ENCODE measurements at places on chromosomes 11 and 22.

DNA sequence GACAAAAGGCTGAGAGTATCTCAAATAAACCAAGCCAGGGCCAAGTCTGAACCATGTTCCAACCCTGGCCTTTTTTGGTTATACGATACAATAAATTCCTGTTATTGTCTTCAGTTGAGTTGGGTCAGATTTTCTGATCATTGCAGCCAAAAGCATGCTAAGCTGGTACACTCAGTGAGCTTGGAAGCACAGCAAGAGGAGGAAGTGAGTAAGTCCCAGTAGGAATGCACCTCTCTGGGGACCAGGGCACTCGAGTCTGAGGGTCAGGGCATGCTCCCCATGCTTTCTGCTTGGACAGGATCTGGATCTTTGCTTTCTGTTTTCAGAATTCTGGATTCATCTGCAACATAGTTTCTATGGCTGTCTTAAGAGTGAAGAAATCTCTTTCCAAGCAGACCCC is 73.1 kb downstream of the TMPRSS5 start:
- no peaks in the 10 kb centered on the region for H3K4me1 ChIP-seq
- no peak overlapping the region for H3K27ac ChIP-seq
- no peaks in the 10 kb centered on the region for H3K27me3 ChIP-seq
- DNase-seq: no peak
- H3K36me3 ChIP-seq: no peaks in the 10 kb centered on the region

GRCh38 chr11:64959498-64959897 is 12.4 kb downstream of the MAJIN start:
- H3K27ac ChIP-seq: no peak overlapping the region
- H3K4me3 ChIP-seq: no peak overlapping the region

GRCh38 chr22:19770349-19771220 is 10.0 kb downstream of the TBX1 start:
- H3K27me3 ChIP-seq: peaks cover 67% of the 10 kb centered on the region
- DNase-seq: no peak

- no peaks in the 10 kb centered on the region for H3K4me1 ChIP-seq
- no peaks in the 10 kb centered on the region for H3K36me3 ChIP-seq
- no peaks in the 10 kb centered on the region for H3K27me3 ChIP-seq
Measured at GRCh38 chr11:111652184-111652583, 49.9 kb downstream of the SIK2 start.

GRCh38 chr11:30435488-30435887 is 112.6 kb downstream of the ARL14EP start:
- no peak overlapping the region for H3K4me3 ChIP-seq
- H3K27me3 ChIP-seq: no peaks in the 10 kb centered on the region
- no peaks in the 10 kb centered on the region for H3K36me3 ChIP-seq
- no peak for DNase-seq
- no peak overlapping the region for H3K27ac ChIP-seq
- no peaks in the 10 kb centered on the region for H3K4me1 ChIP-seq

- H3K36me3 ChIP-seq: no peaks in the 10 kb centered on the region
- no peaks in the 10 kb centered on the region for H3K27me3 ChIP-seq
- DNase-seq: no peak
Measured at GRCh38 chr11:130471731-130472433, 23.4 kb downstream of the ADAMTS15 start.

DNA sequence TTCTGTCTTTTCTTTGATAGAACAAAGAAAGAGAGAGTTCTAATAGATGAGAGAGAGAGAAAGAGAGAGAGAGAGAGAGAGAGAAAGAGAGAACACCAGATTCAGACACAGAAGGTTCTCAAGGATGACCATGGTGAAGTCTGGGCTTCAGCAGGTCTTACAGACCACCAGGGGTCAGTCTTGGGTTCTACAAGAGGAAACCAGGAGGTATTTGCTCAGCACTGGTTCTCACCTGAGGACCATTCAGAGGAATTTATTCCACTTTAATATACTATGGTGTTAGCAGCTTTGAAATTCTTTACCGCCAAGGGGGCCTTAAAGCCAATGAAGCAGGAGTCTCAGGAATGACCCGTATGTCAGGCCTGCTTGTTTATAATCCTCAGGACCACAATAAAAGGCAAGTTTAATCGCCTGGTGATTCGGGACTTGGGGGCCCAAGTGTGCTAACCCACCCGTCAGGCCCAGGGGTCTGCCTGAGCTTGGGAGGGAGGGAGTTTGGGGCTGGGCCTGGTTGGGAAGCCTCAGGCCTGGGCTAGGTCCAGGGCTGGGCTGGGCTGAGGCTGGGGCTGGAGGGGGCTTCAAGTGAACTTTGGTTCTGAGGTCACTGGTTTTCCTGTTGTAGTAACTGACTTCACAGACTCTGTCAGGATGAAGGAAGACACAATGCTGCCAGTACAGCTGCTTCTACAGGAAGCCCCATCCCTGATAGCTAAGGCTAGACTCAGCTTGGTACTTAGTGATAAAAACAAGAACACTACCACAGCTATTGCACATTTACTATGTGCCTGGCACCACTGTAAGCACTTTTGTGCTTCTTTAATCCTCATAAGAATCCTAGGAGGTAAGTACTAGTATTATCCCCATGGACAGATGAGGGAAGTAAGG is 179.2 kb upstream of the ZBED5 start:
- no peaks in the 10 kb centered on the region for H3K27me3 ChIP-seq
- DNase-seq: no peak
- no peaks in the 10 kb centered on the region for H3K36me3 ChIP-seq
- no peak overlapping the region for H3K4me3 ChIP-seq

- H3K27me3 ChIP-seq: no peaks in the 10 kb centered on the region
- H3K36me3 ChIP-seq: no peaks in the 10 kb centered on the region
- H3K27ac ChIP-seq: peak overlapping the region; percentile 78
- H3K4me1 ChIP-seq: peaks cover 21% of the 10 kb centered on the region
- H3K4me3 ChIP-seq: peak overlapping the region; percentile 79
Measured at GRCh38 chr22:27918341-27919221, 475 bp downstream of the PITPNB start.

DNA sequence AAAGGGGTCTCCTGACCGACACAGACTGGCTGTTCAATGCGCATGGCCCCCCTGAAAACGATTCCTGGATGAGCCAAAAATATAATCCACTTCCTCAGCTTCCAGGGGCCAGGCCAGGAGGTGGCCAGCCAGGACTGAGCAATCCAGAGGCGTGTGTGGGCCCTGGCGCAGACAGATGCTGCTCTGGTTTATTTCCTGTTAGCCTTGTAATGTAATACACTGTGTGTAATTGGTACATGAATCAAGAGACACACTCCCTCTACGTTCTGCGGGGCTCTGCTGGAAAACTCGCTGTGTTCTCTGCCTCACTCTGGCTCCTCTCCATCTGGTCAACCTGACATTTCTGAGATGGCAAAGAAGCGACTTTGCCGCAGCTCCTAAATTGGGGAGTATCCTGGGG is 26.3 kb upstream of the ISX start:
- H3K27ac ChIP-seq: no peak overlapping the region
- no peaks in the 10 kb centered on the region for H3K36me3 ChIP-seq
- DNase-seq: no peak

DNA sequence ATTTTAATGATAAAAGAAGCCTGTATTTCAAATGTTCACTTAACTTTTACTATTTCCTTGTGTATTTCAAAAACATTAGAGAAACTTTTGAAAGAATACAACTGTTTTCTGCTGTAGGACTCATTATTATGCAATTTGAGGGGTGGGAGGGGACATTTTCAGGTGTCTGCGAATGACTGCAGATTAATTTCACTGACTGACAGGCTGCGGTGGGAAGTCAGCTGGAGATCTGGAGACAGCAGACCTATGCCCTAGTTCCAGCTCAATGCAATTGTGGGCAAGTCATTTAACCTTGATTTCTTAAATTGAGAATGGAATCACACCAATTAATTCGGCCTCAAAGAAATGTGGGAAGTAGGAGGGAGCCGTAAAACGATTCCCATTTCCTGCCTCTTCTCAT is 128.7 kb downstream of the ARL14EP start:
- no peaks in the 10 kb centered on the region for H3K36me3 ChIP-seq
- no peak overlapping the region for H3K4me3 ChIP-seq
- DNase-seq: no peak
- H3K27me3 ChIP-seq: no peaks in the 10 kb centered on the region

DNA sequence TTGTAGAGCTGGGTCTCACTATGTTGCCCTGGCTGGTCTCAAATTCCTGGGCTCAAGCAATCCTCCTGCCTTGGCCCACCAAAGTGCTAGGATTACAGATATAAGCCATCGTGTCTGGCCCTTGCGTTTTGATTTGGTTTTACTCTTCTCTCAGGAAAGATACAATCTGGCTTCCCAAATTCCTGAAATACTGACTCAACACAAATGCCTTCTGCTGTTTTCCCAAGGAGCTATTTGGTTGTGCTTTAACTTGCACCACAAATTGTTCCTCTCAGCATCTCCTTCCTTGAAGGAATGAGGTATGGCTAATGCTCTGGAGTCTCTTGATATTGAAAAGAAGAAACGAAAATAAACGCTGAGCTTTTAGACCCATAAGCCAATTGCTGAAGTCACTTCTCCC is 110.0 kb upstream of the PAX6 start:
- no peak overlapping the region for H3K27ac ChIP-seq
- no peak overlapping the region for H3K4me3 ChIP-seq
- H3K27me3 ChIP-seq: no peaks in the 10 kb centered on the region
- no peaks in the 10 kb centered on the region for H3K36me3 ChIP-seq
- H3K4me1 ChIP-seq: no peaks in the 10 kb centered on the region
- DNase-seq: no peak

DNA sequence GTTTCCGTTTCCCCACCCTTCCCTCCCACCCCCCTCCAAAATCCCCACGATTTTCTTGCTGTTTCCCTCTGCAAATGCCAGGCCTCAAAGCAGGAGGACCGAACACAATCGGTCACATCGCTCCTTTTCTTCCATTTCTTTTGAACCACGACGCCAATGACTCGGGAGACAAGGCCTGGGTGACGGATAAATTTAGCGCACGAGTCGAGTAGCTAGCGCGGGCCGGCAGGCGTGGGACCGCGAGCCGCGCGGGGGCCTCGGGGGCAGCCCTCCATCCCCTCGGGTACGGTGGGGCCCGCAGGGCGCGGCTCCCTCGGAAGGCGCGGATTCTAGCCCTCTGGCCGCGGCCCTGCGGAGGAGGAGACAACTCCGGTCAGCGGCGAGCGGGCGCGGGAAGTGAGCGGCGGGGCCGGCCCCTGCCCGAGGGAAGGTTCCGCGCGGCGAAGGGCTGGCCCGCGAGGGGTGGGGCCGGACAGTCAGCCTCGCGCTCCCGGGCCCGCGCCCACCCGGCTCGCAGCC is 414 bp downstream of the JOSD1 start:
- peaks cover 63% of the 10 kb centered on the region for H3K4me1 ChIP-seq
- DNase-seq: no peak
- no peaks in the 10 kb centered on the region for H3K27me3 ChIP-seq
- peaks cover 2% of the 10 kb centered on the region for H3K36me3 ChIP-seq
- peak overlapping the region; percentile 70 for H3K27ac ChIP-seq

DNA sequence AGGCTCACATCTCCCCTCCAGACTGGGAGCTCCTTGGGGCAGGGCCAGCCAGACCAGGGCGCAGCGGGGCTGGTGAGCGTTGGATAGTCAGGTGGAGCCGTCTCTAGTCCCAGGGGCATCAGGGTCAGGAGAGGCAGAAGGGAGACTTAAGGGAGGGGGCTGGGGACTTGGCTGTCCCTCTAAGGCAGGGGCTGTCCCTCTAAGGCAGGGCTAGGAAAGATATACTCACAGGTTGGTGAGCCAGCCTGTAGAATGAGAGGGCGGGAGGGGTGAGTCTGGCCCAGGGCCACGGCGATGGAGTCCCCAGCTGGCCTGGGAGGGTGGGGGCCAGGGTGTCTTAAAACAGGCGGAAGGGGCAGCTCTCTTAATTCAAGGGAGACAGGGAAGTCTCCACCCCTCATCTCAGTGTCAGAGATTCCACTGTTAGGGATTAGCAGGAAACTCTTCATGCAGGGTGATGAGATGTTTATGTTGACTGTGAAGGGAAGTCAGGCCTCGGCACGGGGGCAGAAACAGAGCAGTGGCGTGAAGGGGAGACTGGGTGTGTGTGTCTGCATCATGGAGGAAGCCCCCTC is 11.3 kb downstream of the P2RY2 start:
- no peaks in the 10 kb centered on the region for H3K36me3 ChIP-seq
- no peaks in the 10 kb centered on the region for H3K4me1 ChIP-seq
- peaks cover 3% of the 10 kb centered on the region for H3K27me3 ChIP-seq
- no peak for DNase-seq
- no peak overlapping the region for H3K27ac ChIP-seq

GRCh38 chr11:63537293-63538101 is 889 bp downstream of the PLAAT4 start:
- DNase-seq: no peak
- peak overlapping the region; percentile 90 for H3K4me3 ChIP-seq
- no peaks in the 10 kb centered on the region for H3K27me3 ChIP-seq
- H3K4me1 ChIP-seq: peaks cover 83% of the 10 kb centered on the region

DNA sequence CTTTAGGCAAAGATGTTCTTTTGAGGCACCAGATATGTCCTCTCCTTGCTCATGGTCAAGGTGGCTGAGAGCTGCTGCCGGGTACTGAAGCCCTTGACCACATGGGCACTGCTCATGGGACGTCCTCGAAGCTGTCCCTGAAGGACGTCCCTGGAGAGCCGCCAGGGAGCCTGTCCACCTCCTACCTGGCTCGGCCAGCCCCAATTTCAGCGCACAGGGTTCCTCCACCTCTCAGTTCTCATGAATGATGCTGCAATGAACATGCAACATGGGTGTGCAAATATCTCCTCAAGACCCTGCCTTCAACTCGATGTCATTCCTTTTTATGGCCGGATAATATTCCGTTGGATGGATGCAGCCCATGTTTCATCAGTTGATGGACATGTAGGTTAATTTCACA is 24.4 kb upstream of the TOLLIP start:
- H3K4me3 ChIP-seq: no peak overlapping the region
- peaks cover 14% of the 10 kb centered on the region for H3K4me1 ChIP-seq
- H3K27ac ChIP-seq: no peak overlapping the region
- DNase-seq: no peak
- no peaks in the 10 kb centered on the region for H3K27me3 ChIP-seq

DNA sequence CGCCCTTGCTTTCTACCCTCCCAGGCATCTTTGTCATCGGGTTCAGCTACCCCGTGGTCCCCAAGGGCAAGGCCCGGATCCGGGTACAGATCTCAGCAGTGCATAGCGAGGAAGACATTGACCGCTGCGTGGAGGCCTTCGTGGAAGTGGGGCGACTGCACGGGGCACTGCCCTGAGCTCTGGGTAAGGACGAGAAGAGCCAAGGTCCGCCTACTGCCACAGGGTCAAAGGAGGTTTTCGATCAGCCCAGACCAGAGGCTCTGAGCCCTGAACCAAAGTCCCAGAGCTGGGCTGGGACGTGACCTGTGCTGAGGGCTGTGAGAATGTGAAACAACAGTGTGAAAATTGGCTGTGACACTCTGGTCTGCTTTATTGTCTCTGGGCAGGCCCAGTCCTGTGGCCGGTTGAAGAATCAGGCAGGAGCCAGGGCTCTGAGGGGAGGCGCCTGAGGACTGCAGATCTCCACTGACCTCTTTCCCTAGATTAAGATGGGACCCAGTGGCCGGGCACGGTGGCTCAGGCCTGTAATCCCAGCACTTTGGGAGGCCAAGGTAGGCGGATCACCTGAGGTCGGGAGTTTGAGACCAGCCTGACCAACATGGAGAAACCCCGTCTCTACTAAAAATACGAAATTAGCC is 6.5 kb upstream of the GALR3 start:
- H3K27me3 ChIP-seq: peaks cover 10% of the 10 kb centered on the region
- no peak for DNase-seq
- no peaks in the 10 kb centered on the region for H3K36me3 ChIP-seq
- no peak overlapping the region for H3K4me3 ChIP-seq
- H3K27ac ChIP-seq: no peak overlapping the region

- H3K4me3 ChIP-seq: no peak overlapping the region
- H3K36me3 ChIP-seq: no peaks in the 10 kb centered on the region
- no peak for DNase-seq
- no peak overlapping the region for H3K27ac ChIP-seq
- H3K27me3 ChIP-seq: no peaks in the 10 kb centered on the region
Measured at GRCh38 chr11:78822931-78823423, 248.3 kb upstream of the NARS2 start.
